Karpas-422 (cell line): ENCODE measurements at places on chromosomes 13 and 19.
A peak's percentile ranks its signal among the peaks of the same experiment; 100 is the strongest.

GRCh38 chr13:71874458-71874857, 7.5 kb upstream of the DACH1 start:
- DNase-seq: no peak
- no peaks in the 10 kb centered on the region for H3K4me1 ChIP-seq
- H3K27me3 ChIP-seq: no peaks in the 10 kb centered on the region
- H3K36me3 ChIP-seq: no peaks in the 10 kb centered on the region
- no peak overlapping the region for H3K4me3 ChIP-seq
- no peak overlapping the region for H3K27ac ChIP-seq

DNA sequence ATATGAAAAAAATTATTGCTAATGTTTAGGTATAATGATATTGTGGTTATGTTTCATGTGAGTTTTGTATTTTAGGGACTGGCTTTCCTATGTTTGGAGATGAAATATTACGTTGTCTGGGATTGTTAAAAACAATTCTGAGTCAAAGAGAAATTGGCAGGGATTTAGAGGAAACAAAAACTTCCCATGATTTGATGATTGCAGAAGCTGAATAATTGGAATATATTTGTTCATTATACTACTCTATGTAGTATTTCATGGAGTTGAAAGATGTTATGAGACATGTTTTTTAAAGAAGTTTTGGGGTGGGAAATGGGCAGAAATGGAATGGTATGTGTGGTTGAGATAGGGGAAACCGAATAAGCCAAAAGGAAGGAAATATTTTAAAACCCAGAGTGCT, 1392.9 kb downstream of the EFNB2 start:
- no peaks in the 10 kb centered on the region for H3K36me3 ChIP-seq
- peaks cover 16% of the 10 kb centered on the region for H3K4me1 ChIP-seq
- DNase-seq: no peak
- 0 out of 2 replicates have a peak, but pooled peaks cover 3% of the 10 kb centered on the region for H3K27me3 ChIP-seq
- H3K4me3 ChIP-seq: no peak overlapping the region
- H3K27ac ChIP-seq: no peak overlapping the region

DNA sequence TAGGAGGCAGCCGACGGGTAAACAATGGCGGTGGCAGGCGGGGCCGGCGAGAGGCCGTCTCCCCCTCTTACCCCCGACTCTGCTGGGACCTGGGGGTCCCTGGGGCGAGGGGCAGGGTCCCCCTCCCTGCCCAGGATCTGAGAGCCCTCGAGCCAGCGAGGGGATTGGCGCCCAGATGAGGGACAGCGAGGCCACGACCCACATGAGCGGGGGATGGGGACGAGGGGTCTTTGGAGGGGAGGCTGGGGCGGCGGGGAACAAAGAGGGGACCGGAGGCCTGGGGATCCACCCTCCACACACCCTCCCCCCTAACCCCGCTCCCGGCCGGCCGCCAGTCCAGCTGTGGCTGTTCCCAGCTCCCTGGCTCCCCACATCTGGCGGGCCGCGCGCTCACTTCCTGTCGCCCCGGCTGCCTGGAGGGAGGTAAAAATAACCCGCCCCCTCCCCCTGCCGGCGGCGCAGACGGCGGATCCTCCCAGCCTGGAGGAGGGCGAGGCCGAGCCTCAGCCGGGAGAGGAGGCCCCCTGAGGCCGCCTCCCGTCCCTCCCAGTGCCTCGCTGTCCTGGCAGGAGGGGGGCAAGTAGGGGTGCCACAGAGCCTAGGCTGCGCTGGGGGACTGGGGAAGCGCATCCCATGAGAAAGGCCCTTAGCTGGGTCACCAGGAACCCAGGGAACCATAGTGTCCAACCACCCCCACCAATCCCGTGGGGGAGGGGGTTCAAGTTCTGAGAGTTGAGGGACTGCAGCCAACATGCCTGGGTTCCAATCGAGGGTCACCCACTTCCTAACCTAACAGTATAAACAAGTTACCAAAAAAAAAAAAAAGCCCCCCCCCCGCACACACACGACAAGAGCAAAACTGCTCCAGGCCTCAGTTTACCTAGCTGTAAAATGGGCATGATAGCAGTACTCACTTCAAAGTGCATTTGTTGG, 29.3 kb upstream of the NANOS3 start:
- no peaks in the 10 kb centered on the region for H3K36me3 ChIP-seq
- H3K27ac ChIP-seq: no peak overlapping the region
- no peaks in the 10 kb centered on the region for H3K27me3 ChIP-seq

DNA sequence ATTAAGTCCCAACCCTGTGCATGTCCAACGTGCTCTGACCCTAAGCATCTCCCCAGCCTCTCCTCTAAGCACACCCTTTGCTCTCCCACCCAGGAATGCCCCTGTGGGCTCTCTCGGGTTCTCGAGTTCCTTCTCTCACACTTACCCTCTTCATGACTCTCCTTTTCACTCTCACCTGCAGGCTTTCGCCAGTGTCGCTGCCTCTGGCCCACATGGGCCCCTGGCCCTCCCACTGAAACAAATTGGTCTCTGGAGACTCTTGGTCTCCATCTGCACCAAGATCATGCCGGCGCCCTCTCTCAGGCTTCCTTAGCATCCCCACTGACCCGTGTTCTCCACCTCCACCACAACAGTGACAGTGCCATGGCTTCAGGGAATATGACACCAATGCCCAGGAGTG, 19.6 kb upstream of the SACS start:
- no peak overlapping the region for H3K4me3 ChIP-seq
- H3K27me3 ChIP-seq: no peaks in the 10 kb centered on the region
- H3K36me3 ChIP-seq: no peaks in the 10 kb centered on the region
- peak overlapping the region; percentile 67 for H3K27ac ChIP-seq
- H3K4me1 ChIP-seq: peaks cover 77% of the 10 kb centered on the region

DNA sequence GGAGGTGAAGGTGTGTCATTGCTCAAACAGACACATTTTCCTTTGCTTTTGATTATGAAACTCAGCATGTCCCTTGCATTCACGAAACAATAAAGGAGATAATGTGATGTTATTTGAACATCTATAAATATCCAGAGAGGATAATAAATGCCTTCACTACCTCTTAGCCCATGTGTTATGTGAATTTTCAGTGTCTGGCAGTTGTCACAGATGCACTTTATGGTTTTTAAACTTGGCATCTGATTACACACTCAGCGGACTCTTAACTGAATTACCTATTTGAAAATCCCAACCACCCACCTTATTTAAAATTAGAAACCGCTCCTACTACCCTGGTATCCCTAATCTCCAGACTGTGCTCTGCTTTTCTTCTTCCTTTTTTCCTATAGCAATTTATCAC, 254.2 kb downstream of the COG6 start:
- H3K4me3 ChIP-seq: no peak overlapping the region
- H3K27ac ChIP-seq: no peak overlapping the region
- H3K27me3 ChIP-seq: no peaks in the 10 kb centered on the region
- DNase-seq: peak; percentile 23
- H3K4me1 ChIP-seq: peaks cover 17% of the 10 kb centered on the region

DNA sequence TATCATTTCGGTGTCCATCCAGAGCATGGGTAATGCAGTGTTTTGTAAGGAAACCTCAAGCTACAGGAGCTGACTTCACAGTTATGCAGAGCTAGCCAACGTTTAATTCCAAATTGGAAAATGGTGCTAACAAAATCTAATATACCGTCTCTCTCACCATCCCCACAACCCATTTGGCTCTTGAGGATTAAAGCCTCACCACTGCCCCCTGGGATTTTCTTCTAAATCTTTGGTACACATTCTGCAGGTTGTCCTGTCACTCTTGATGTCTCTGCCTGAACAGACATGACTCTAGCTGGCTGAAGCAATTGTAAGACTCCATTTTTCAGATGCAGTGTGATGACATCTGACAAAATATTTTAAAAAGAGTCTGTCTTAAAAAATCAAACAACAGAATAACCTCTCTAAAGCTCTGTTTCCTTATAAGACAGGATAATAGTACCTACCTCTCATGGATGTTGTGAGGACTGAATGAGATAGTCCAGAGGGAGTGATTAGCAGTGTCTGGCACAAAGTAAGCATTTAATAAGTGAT, 451.8 kb downstream of the SUCLA2 start:
- H3K27ac ChIP-seq: no peak overlapping the region
- H3K4me1 ChIP-seq: no peaks in the 10 kb centered on the region
- 0 out of 2 replicates have a peak, but pooled peaks cover 2% of the 10 kb centered on the region for H3K27me3 ChIP-seq
- no peaks in the 10 kb centered on the region for H3K36me3 ChIP-seq
- peak; percentile 50 for DNase-seq

- no peaks in the 10 kb centered on the region for H3K27me3 ChIP-seq
- peaks cover 2% of the 10 kb centered on the region for H3K4me1 ChIP-seq
- no peak overlapping the region for H3K4me3 ChIP-seq
- no peaks in the 10 kb centered on the region for H3K36me3 ChIP-seq
- no peak for DNase-seq
Measured at GRCh38 chr13:109200556-109200955, 571.1 kb downstream of the MYO16 start.

- no peak overlapping the region for H3K4me3 ChIP-seq
- DNase-seq: no peak
- no peak overlapping the region for H3K27ac ChIP-seq
- H3K36me3 ChIP-seq: no peaks in the 10 kb centered on the region
Measured at GRCh38 chr19:2992958-2993357, 15.6 kb downstream of the TLE6 start.

GRCh38 chr19:18657590-18658365, 20.9 kb downstream of the KLHL26 start:
- H3K4me3 ChIP-seq: no peak overlapping the region
- H3K4me1 ChIP-seq: peaks cover 43% of the 10 kb centered on the region
- H3K27ac ChIP-seq: no peak overlapping the region
- DNase-seq: peak; percentile 56

DNA sequence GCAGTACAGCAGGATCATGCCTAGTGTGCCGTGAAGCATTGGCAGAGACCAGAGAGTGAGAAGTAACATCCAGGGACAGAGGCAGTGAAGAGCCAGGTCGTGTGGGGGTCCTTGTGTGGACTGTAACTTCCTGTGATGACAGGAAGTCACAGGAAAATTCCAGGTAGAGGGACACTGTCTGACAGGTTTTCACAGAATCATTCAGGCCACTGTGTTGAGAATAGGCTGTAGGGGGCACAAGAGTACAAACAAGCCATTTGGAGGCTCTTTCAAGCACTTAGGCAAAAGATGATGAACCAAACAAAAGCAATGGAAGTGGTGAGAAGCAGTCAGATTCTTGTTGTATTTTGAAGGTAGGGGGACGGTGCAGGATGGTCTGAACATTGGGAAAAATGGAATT, 46.4 kb downstream of the N4BP2L1 start:
- peak; percentile 49 for DNase-seq
- H3K4me1 ChIP-seq: no peaks in the 10 kb centered on the region; the same call in 1 of the 2 replicates
- peaks cover 9% of the 10 kb centered on the region for H3K36me3 ChIP-seq
- H3K4me3 ChIP-seq: no peak overlapping the region

DNA sequence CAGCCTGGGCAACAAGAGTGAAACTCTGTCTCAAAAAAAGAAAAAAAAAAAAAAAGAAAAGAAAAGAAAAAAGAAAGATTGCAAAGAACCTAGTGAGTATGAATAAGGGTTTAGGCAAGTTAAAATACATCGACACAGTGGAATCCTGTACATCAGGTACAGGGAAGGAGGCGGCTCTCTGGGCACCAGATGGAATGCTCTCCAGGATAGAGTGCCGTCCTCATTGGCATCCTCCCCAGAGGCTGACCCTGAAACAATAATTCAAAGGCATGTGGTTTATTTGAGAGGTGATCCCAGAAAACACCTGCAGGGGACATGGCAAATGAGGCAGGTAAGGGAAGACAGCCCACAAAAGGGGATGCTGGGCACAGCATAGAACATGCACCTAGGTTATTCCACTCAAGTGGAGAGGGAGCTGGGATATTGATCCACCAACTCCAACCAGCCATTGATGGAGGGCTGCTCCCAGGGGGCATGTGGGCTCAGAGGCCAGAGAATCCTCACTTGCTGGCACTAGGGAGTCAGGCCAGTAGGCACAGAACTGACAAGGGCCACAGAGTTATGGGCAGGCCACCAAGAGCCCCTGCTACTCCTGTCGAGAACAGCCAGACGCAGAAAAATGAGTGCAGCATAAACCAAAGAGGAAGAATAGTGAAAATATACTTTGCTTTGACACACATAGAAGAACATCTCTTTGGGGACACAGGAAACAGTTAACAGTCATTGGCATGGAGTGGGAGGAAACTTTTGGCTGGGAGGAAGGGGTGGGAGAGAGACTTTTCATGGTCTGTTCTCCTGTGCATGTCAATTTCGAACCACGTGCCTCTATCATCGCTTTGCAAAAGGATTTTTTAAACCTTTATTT, 4.2 kb downstream of the TSPAN16 start:
- no peak for DNase-seq
- no peaks in the 10 kb centered on the region for H3K4me1 ChIP-seq
- no peak overlapping the region for H3K4me3 ChIP-seq
- H3K36me3 ChIP-seq: no peaks in the 10 kb centered on the region
- no peak overlapping the region for H3K27ac ChIP-seq
- H3K27me3 ChIP-seq: no peaks in the 10 kb centered on the region

DNA sequence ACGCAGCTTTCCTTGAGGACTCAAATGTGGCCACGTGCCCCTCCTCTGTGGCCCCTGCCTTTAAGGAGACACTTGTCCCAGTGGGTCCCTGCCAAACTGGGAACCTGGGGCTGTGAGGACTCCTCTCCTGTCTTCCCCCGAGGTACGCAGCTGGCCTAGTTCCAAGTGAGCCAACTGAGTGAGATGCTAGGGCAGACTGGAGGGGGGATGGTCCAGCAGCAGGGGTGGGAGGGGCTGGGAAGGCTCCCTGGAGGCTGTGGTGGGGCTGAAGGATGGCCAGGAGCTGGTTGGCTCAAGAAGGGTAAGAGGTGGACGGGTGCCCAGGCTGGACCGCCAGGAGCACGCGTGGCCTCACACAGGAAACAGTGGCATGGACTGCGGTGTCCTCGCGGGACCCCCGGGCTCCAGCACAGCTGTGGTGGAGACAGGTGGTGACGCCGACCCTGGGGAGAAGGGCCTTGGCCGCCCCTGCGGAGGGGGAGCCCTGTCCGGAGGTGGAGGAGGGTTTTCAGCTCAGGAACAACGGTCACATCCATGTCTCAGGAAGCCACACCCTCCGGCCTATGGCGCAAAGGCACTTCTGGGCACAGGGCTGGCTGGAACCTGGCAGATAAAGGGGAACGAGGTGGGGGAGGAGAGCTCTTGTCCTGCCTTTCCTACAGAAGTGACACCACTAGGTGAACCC, 45.8 kb downstream of the MLLT1 start:
- no peak overlapping the region for H3K4me3 ChIP-seq
- H3K4me1 ChIP-seq: no peaks in the 10 kb centered on the region
- no peaks in the 10 kb centered on the region for H3K27me3 ChIP-seq

DNA sequence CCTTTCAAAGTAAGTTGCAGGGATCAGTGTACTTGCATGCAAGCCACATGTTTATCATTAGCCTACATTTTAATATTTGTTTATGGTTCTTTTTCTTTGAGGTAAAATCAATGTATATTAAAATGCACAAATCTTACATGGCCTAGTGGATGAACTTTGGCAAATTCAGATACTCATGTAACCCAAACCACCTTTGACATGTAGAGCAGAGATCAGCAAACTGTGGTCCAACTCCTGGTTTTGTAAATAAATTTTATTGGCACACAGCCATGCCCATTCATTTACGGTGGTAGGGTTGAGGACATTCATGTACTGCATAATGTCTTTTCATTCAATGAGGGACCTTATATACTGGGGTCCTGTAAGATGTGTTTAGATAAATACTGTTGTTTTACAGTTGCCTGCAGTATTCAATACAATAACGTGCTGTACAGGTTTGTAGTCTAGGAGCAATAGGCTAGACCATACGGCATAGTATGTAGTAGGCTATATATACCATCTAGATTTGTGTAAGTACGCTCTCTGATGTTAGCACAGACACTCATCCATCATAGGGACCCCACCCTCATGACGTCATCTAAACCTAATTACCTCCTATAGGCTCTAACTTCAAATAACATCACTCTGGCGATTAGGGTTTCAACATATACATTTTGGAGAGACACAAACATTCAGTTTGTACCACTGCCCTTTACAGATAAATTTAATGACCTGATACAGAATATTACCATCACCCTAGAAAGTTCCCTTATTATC, 5.7 kb downstream of the NDFIP2 start:
- H3K27ac ChIP-seq: no peak overlapping the region
- no peak overlapping the region for H3K4me3 ChIP-seq
- H3K36me3 ChIP-seq: no peaks in the 10 kb centered on the region
